Right cardiac atrium (tissue), 5 donors: ENCODE measurements at places on chromosomes 12 and 14. TPM values are rescaled to one million over a fixed set of nuclear protein-coding genes. Genes with fewer than 3 reads are reported as not detected.

DNA sequence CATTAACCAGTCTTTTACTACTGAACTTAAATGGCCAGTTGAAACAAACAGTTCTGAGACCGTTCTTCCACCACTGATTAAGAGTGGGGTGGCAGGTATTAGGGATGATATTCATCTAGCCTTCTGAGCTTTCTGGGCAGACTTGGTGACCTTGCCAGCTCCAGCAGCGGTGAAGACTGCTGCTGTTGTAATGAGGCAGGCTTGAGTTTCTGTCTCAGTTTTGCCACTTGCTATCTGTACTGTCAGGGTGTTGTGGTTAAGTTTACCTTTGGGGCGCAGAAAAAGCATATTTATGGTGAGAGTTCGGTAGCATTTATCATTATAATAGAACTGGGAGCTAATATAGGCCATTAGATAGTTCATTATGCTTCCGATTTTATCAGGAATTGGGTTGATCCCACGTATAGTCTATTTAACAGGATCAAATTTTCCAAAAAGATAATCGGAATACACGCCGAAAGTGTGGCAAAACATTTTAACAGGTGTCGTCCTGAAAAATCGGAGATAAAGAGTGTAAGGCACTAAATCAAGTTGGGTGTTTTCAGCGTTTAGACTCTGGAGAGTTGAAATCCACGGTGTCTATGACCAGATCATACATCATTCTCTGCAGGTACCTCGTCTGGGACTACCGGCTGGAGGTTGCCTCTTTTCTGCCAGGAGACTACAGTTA is 688 bp upstream of the NECAP1 start:
- DNase-seq, result no peak

DNA sequence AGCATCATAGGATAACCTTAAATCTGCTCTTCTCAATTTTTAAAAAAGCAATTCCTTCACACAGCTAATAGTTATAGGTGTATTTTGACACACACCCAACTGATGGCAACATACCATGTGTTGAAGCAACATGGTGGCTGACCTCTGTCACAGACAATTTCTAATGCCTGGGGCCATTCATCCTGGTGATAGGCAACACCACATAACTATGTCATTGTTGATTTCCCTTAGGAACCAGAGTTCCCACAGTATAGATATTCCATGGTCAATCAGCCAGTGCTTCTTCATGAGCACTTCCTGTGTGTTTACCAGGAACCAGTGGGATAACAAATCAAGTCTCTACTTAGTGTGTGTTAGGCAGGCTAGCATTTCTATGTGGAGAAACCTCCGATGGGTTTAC is 88.3 kb downstream of the FIGNL2 start:
- no peak for DNase-seq

Gene SLC38A4
- 0.59 TPM for total RNA-seq

Gene SIX6
- not detected for total RNA-seq

DNA sequence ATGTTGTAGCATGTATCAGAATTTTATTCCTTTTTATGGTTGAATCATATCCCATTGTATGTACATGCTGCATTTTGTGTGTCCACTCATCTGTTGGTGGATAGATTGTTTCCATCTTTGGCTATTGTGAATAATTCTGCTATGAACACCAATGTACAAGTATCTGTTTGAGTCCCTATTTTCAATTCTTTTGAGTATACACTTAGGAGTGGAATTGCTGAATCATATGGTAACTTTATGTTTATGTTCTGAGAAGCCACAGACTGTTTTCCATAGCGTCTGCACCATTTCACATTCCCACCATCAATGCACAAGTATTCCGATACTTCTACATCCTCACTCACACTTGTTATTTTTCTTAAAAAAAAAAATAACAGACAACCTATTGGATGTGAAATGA is 91.5 kb downstream of the ARF6 start:
- DNase-seq, result no peak
